ENCODE measurements at places on chromosomes 7 and 10.
A peak's percentile ranks its signal among the peaks of the same experiment; 100 is the strongest.

DNA sequence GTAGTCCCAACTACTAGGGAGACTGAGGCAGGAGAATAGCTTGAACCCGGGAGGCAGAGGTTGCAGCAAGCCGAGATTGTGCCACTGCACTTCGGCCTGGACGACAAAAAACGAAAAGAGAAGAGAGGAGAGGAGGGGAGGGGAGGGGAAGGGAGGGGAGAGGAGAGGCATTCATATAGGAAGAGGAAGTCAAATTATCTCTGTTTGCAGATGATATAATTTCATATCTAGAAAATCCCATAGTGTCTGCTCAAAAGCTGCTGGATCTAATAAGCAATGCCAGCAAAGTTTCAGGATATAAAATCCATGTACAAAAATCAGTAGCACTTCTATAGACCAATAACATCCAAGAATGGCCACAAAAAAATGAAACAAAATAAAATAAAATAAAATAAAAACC lies 120.3 kb downstream of the LMBR1 start:
- no peak for DNase-seq

DNA sequence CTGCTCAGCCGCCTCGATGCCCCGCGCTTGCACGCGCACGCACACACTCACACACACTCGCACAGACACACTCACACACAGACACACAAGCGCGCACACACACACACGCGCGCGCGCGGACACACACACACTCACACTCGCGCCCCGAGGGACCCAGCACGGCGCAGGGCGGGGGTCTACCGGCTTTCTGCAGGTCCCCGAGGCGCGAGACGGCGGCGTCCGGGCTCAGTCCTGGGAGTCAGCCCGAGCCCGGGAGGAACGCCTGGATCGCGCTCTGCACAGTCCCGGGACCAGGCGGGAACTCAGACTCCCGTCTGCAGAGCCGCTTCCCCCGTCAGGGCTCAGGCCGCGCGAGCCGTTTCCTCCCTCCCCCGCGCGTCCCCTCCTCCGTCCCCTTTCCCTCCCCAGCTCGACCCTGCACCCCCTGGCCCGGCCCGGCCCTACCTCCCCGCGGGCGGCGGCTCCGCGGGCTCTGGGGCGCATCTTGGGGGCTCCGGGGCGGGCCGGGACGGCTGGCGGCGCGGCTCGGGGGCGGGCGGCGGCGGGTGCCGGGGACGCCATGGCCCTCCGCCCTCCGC lies 464 bp downstream of the DENND2A start:
- DNase-seq, result no peak

DNA sequence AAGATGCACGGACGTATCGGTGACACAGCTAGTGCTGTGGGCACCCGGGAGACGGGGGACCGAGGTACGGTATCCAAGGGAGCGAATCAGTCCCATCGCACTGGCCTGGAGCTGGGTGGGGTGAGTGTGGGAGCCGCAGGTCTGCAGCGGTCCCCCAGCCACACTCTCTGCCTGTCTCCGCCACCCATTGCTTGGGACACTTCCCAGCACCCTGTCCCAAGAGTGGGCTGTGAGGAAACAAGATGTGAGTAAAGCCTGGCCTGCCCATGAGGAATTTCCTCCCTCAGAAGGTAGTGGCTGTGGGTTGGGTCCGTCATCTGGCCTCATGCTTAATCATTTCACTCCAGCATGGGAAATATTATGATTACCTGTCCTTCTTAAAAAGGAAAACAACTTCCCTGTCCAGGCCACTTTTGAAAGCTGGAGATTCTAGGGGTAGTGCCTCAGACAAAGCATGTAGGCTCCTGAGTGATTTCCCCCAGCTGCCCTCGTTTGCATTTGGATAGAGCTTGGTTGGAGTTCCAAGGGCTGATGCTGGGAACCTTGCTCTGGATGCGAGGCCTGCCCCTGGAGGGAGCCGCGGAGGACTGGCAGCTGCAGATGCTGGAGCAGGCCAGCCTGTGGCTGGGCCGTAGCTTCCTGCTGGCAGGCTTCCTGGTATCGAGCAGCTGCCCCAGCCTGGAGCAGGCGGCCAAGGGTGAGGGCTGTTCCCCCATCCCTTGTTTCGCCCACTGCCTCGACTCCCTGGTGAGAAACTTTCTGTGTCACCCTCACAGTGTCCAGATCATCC lies 6.2 kb upstream of the ACTR3C start:
- DNase-seq, result no peak

DNA sequence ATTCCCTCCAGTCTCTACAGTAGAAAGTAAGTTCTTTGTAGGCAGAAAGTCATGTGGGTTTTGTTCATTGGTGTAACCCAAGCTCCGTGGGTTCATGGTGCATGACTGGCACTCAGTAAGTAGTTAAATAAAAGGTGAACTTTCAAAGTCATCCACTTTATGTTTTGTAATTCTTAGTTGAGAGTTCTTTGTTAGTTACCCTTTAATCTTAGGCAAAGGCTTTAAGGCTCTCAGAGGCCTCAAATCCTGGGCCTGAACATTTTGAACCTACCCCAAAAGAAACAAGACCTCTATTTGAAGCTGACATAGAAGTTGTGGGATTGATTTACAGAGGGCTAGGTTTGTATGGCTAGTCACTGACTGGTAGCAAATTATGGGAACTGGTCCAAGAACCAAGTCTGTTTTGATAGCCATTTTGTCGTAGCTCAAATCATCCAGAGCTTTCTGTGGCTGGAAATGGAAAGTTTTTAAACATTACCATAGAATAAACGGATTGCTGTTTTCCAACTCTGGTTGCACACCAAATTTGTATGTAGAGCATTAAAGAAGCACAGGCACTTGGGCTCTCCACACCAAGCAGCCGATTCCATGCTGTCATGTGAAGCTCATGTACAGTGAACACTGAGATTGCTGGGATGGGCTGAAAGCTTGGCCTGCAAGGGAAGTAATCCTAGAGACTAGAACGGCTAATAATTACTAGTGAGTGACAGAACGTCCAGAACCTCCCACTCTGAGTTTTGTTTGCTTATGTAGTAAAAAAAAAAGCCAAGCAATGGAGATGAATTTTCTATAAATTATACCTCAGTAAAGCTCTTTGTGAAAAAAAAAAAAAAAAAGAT lies 53.5 kb downstream of the DENND11 start:
- DNase-seq, result no peak

DNA sequence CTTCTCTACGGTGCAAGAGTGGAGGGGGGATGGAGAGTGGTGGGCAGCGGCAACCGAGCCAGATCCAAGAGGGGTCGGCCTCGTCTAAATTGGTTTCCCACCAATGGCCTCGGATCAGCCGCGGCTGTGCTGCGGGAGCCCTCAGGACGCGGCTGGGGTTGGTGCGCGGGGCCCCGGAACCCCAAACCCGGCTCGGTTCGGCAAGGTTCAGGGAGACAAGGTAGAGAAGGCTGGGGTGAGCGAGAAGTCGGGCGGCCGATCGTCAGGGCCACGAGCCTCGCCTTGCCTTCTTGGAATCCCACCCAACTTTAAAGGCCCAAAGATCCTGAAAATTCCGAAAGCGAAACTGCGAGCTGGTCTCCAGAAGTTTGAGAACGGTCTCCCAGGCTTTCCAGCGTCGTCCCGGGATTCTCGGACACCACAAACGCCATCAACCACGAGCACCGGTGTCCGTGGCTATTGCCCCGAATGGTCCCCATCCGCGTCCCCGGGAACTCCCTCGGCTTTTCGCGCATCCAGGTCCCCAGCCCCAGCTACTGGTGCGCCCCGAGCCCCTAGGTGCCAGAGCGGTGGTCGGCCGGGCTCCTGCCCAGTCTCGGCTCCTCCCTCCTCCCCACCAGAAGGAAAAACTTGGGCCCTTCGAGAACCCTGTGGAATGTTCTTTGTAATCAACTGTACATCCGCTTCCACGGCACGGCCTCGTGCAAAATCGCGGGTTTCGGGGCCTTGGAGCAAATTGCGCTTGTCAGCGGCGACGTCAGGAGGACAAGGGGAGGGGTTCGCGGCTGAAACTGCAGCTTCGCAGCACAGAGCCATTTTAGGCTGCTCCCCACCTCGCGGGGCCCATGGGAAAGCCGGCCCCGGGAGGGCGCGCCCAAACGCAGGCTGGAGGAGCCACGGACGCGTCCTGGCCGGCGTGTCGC lies 3.2 kb downstream of the SFMBT2 start:
- peak; percentile 64 for DNase-seq

- no peak for DNase-seq
These were observed 50.3 kb downstream of the ICA1 start for GRCh38 chr7:8211725-8212096.

- DNase-seq, result no peak
These were observed 50.7 kb downstream of the TAS2R16 start for GRCh38 chr7:122944682-122945303.

- no peak for DNase-seq
These were observed 114.5 kb downstream of the HTR7 start for GRCh38 chr10:90743291-90743690.

GRCh38 chr10:93656155-93656554 lies 43.8 kb downstream of the PDE6C start:
- DNase-seq, result no peak

- no peak for DNase-seq
These were observed 39.6 kb upstream of the KLHL7 start for GRCh38 chr7:23065974-23066373.

GRCh38 chr7:5425507-5426225 lies 2.0 kb upstream of the TNRC18 start:
- DNase-seq, result no peak

- no peak for DNase-seq
These were observed 186.7 kb upstream of the LYZL2 start for GRCh38 chr10:30816159-30816819.

DNA sequence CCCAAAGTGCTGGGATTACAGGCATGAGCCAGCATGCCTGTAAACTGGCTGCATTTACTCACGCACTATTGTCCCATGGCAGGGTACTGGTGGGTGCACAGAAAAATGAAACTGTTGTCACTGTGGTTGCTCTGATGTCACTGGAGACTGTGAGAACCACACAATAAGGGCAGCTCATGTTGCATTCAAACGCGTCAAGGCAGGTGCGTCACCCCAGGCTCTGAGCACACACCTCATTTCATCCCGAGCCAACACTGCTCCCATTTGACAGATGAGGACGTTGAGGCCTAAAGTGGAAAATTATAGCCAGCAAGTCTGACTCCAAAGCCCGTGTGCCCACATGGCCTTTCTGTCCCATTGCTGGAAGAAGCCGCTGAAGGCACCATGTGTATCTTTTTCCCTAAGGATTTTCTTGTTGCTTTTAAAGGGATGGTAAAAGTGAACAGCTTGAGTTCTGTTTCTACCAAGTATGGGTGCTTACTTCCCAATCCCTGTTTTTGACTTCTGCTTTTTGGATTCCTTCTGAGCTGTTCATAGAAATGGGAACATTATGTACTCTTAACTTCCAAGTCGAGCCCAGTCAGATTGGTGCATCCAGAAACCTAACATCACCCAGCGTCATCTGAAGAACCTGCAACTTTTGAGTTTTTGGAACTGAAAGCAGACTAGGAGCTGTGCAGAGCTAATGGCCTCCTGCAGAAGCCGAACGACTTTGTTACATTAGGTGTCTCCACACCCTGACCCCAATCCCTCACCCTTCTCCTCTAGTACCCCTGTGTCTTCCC lies 60.1 kb upstream of the CARD11 start:
- no peak for DNase-seq

GRCh38 chr10:73717556-73717955 lies 19.6 kb upstream of the AGAP5 start:
- DNase-seq, result no peak

DNA sequence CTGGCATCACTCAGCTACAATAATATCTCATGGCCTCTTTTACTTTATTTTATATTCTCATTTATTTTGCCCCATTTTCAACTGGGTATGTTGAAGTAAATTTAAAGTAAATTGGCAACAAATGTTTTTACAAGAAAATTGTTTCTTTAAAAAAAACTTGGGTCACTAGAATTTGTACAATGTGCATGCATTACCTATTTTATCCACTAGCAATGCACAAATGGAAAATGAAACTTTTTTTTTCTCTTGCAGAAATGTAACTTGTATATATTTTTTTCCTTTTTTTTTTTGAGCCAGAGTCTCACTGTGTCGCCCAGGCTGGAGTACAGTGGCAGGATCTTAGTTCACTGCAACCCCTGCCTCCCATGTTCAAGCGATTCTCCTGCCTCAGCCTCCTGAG lies 10.3 kb upstream of the H2AZ2 start:
- no peak for DNase-seq

DNA sequence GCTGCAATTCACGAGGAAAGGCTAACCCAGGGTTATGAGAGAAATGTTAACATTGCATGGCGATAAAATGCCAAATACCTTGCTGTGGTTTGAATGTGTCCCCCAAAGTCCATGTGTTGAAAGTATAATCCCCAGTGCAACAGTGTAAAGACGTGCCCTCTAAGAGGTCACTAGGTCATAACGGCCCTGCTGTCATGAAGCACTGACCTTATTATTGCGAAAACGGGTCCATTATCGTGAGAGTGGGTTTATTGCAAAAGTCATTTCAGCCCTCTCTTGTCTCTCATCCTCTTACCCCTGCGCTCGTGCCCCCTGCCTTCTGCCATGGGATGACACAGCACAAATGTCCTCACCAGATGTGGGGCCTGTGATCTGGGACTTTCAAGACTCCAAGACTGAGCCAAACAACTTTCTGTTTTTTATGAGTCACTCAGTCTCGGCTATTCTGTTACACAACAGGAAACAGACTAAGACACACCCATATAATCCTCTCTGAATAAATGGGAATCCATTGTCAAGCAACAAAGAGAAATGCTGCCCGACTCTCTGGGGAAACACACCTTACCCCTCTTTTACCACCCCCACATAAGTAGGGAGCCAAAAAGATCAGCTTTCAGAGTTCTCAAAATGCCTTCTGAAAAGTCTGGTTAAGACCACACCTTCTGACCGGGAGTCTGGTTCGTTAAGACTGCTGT lies 73.1 kb upstream of the UCN3 start:
- no peak for DNase-seq

GRCh38 chr7:2734751-2735571 lies 47.0 kb downstream of the AMZ1 start:
- no peak for DNase-seq

- DNase-seq, result no peak
These were observed 41.2 kb downstream of the AOAH start for GRCh38 chr7:36683111-36683510.

DNA sequence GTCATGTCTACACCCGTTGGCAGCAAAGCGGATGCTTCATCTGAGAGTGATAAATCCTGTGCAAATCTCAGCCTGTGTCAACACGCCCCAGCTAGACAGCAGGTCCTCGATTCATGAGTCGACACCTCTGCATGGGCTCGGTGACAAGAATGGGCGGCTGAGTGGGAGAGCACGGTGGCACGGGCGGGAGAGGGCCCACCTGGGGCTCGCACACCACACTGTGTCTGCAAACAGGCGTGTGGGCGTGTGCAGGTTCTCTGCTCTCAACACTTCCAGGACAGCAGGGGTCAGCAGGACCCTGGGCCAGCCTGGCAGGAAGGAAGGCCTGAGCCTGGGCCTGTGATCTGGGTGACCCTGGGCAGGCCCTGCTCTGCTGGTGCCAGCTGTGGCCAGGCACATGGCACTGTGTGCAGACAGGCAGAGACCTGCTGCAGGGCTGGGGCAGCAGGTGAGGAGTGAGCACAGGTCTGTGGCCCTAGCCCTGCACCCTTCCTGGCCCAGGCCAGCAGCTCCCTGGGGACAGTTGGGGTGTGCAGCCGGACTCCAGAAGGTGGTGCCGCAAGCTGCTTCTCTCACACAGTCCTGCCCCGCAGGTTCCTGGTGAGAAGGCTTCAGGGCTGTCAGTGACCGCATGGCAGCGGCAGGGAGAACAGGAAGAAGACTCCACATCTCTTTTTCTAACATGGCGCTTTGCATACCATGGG lies 216.4 kb downstream of the ELFN1 start:
- no peak for DNase-seq

- no peak for DNase-seq
These were observed 137.3 kb downstream of the SDK1 start for GRCh38 chr7:3438352-3438751.
